ENCODE measurements at places on chromosomes 4 and X. TPM values are rescaled to one million over a fixed set of nuclear protein-coding genes. Genes with fewer than 3 reads are reported as not detected.

The DCHS2 gene
- total RNA-seq, result not detected

The LIMCH1 gene
- not detected for total RNA-seq

The HEPH gene
- not detected for total RNA-seq

GRCh38 chr4:140053185-140053584 lies 100.8 kb downstream of the MAML3 start:
- DNase-seq, result no peak
- H3K27me3 ChIP-seq, result no peaks in the 10 kb centered on the region
- peaks cover 16% of the 10 kb centered on the region for H3K4me1 ChIP-seq
- no peaks in the 10 kb centered on the region for H3K36me3 ChIP-seq
- H3K27ac ChIP-seq, result no peak overlapping the region

DNA sequence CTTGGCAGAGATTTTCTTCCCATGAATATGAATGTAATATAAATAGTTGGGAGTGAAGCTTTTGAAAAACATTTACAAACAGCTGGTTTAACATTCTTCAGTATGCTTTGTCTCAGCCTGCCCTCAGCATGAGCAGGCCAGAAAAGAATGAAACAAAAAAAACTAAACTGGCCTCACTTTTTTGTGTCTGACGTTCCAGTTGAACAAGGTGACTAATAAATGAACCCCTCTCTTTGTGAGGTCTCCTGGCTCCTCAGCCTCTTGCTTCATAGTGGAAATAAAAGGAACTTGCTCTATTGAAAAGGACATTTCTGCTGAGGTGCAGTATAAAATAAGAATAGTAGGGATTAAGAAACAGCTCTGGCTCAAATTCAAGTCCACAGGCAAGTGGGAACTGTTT lies 9.4 kb downstream of the CHST7 start:
- H3K36me3 ChIP-seq, result no peaks in the 10 kb centered on the region
- H3K27ac ChIP-seq, result no peak overlapping the region
- H3K4me1 ChIP-seq, result peaks cover 7% of the 10 kb centered on the region
- no peaks in the 10 kb centered on the region for H3K27me3 ChIP-seq

All from CD8-positive, alpha-beta memory T cell (primary cell).